Upper lobe of left lung (tissue), 6 donors: ENCODE measurements at places on chromosomes 1 and 21. TPM values are rescaled to one million over a fixed set of nuclear protein-coding genes. Genes with fewer than 3 reads are reported as not detected.

GRCh38 chr1:154729577-154729976 is 121.6 kb upstream of the ADAR start:
- DNase-seq = no peak

The FLG2 gene
- total RNA-seq = not detected

- DNase-seq = no peak
These were observed 18.4 kb upstream of the RPL11 start for GRCh38 chr1:23673086-23673813.

- no peak for DNase-seq
These were observed 70.3 kb downstream of the ABCA4 start for GRCh38 chr1:94050675-94051074.

GRCh38 chr1:241611063-241611462 is 29.1 kb downstream of the CHML start:
- peak; percentile 29 for DNase-seq

- no peak for DNase-seq
These were observed 54.9 kb downstream of the PATJ start for GRCh38 chr1:61797045-61797755.

- DNase-seq = no peak
These were observed 22.4 kb downstream of the PTAFR start for GRCh38 chr1:28154078-28154594.

- no peak for DNase-seq
These were observed 70.7 kb downstream of the RUNX3 start for GRCh38 chr1:24859063-24860010.

GRCh38 chr1:190478149-190479049 is 735 bp upstream of the BRINP3 start:
- DNase-seq = no peak

GRCh38 chr1:238658763-238659162 is 727.6 kb upstream of the CHRM3 start:
- no peak for DNase-seq

The ADGRB2 gene
- total RNA-seq = 1.0 TPM

The KLHDC9 gene
- total RNA-seq = 6.8 TPM

The LRRC7 gene
- total RNA-seq = not detected

The EDARADD gene
- 0.77 TPM for total RNA-seq

The CDKN2C gene
- total RNA-seq = 5.9 TPM

DNA sequence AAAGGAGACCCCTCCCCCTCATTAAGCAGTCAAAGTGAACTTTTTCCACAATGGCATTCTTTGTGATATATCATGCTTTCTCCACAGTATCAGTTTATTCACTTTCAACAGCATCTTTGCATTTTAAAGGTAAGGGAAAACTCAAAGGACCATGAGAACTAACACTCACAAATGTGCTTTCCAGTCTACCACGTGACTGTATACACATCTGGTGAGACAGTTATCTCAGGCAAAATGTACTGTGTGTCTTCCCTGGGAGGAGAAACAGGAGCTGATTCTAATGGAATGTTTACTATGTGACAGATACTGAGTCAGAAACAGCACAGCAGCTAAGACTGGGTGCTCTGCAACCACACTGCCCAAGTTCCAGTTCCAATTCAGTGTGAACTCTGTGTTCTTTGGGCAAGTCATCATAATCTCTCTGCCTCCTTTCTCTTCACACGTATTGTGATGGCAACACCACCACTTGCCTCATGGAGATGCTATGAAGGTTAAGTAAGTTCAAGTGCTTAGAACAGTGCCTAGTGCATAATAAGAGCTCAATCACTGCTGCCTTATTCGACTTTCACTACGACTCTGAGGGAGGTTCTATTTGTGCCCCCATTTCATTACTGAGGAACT is 79.0 kb downstream of the SLC45A1 start:
- DNase-seq = no peak

- peak; percentile 54 for DNase-seq
These were observed 8.7 kb downstream of the SH3BP5L start for GRCh38 chr1:248817065-248817464.

GRCh38 chr21:39720126-39720778 is 24.7 kb upstream of the IGSF5 start:
- no peak for DNase-seq

DNA sequence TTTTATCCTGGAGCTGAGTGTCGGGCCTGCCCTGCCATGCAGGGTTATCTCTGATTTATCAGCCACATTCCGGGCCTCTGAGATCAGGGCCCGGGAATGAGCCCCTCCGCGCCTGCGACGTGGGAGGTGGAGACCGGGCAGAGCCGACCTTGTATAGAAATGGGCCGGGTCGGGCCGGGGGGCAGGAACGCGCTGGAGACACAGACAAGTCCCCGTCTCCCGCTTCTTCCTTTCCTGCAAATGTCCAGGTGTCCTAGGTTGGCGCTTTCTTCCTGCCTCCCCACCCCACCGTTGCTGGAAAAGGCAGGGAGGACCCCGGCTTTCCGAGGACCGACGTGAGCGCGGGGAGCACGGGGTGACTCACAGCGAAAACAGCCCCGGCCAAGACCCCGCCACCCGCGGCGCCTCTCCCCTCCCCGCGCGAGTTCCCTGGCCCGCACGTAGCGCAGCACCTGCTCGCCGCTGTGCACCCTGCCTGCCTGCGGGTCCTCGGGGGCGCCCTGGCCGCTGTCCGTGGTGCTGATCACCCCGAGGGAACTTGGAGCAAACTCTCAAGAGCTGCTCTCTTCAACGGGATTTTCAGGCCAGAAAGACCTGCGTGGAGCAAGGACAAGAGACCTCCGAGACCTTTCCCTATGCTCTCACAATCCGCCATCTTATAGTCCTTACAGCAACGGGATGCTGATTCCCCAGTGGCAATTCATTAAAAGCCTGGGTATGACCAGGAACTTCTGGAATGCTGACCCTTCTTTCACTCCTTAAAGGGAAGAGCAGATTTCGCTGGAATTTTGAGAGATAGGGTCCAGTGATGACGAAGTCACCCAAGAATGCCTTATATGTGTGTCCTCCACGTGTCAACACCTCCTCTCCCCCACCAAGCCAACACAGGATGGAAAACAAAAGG is 475 bp upstream of the NPPB start:
- DNase-seq = peak; percentile 94

- no peak for DNase-seq
These were observed 7.4 kb downstream of the IRF2BP2 start for GRCh38 chr1:234602334-234603220.

The COL8A2 gene
- 18.9 TPM for total RNA-seq

The FAM110D gene
- total RNA-seq = 6.1 TPM

The THEM5 gene
- not detected for total RNA-seq
